ENCODE measurements at places on chromosomes 12 and 14.

- DNase-seq = no peak
Measured at GRCh38 chr12:11753150-11753499, 103.7 kb downstream of the ETV6 start.

DNA sequence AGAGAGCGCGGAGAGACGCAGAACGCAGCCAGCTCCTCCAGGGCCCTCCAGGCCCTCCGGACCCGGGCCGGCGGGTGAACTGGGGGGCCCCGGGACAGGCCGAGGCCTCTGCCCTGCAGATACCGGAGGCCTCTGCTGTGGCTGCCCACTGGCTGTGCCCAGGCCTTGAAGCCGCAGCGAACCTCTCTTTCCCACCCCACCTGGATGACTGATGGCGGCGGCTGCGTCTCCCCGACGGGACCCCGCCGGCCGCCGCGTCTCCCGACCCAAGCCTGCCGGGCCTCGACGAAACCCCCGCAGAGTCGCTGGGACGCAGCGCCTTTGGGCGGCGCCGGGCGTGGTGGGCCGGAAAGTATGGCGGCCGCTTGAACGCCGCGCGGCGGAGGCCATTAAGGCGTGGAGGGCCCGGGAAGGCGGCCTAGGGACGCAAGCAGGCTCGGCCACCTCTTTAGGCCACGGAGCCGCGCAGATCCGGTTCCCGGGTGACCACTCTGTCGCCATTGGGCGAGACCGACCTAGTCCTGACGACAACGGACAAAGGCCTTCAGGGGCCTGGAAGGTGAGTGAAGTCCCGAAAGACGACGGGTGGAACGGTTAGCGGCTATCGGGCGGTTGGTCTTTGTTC lies 8.4 kb upstream of the ERGIC2 start:
- no peak for DNase-seq

DNA sequence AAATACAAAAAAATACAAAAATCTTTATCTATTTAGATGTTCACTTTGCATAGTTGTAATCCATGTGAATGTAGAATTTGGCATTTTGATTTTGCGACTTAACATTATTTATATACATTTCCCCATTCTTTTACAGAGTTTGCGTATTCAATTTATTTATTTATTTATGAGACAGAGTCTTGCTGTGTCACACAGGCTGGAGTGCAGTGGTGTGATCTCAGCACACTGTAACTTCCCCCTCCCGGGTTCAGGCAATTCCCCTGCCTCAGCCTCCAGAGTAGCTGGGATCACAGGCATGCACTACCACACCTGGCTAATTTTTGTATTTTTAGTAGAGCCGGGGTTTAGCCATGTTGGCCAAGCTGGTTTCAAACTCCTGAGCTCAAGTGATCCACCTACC lies 25.3 kb upstream of the STRN3 start:
- DNase-seq = no peak

DNA sequence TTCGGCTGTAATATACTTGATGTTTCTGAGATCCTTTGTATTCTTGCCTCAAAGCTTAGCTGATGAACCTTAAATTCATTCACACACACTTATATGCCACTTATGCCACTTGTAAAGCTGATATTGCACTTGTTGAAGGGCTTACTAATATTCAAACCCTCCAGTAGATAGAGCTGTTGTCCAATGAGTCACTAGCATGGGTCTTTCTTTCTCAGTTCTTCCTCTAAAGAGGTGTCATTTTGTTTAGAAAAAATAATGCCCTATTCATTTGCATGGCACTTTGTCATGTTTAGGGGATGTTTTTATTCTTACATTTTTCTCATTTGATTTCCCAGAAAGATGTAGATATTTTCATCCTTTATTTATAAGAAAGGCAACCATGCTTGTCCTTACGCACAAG lies 56.4 kb downstream of the MON2 start:
- DNase-seq = no peak

DNA sequence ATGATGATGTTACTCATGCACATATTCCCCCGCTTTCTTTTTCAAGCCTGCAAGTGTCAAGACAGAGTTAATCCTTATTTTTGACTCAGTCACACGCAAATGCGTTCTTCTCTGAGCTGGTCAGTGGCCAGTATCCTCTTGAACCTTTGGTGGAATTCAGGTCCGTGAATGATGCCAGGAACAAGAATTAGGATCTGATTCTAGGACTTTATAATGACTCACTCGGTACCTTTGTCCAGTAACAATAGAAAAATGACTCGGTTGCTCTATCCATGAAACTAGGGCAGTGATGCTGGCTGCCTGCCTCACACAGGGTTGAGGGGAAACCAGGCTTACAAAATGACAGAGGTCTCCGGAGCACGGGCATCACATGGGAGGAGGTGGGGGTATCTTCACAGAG lies 185.8 kb upstream of the NUDT4 start:
- no peak for DNase-seq

DNA sequence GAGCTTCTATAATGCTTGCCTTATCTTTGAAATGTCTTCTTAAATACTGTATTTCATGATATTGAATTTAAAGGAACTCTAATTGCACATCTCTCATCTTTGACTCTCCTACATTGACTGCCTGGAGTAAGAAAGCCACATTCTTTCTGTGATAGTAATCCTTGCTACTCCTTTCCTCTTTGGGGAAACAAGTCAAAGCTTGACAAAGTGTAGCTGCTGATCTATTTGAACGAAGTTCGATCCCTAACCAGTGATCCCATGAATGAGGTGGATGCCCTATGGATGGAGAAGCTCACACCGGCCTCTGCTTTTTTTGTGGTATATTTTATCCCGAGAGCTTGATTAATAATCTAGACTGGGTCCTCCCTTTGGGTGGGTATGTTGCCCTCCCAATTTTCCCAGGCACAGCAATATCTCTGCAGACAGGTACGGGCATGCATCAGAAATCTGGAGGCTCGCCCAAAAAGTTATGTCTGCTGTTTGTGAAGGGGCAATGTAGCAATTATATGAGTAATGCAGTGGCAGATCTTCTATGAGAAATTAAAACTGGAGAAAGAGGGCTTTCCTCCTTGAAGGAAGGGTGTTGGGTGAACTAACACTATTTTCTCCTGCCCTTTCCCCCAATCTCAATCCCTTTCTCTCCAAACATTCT lies 163.0 kb upstream of the FRMD6 start:
- no peak for DNase-seq

GRCh38 chr14:51118993-51119392 lies 24.1 kb upstream of the TRIM9 start:
- DNase-seq = no peak

DNA sequence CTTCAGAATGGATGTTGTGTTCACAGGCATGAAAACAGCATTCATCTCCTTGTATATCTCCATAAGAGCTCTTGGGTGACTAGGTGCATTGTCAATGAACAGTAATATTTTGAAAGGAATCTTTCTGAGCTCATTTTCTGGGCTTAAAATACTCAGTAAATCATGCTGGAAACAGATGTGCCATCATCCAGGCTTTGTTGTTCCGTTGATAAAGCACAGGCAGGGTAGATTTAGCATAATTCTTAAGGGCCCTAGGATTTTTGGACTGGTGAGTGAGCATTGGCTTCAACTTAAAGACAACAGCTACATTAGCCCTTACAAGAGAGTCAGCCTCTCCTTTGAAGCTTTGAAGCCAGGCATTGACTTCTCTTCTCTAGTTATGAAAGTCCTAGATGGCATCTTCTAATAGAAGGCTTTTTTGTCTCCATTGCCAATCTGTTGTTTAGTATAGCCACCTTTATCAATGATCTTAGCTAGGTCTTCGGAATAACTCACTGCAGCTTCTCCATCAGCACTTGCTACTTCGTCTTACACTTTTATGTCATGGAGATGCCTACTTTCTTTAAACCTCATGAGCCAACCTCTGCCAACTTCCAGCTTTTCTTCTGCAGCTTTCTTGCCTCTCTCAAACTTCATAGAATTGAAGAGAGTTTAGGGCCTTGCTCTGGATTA lies 79.6 kb upstream of the PSMA6 start:
- DNase-seq = no peak
